Fibroblast of gingiva (primary cell): ENCODE measurements at places on chromosomes 16 and 17.

- DNase-seq, result peak; percentile 93
Measured at GRCh38 chr17:17561408-17562145, 29.9 kb downstream of the PEMT start.

DNA sequence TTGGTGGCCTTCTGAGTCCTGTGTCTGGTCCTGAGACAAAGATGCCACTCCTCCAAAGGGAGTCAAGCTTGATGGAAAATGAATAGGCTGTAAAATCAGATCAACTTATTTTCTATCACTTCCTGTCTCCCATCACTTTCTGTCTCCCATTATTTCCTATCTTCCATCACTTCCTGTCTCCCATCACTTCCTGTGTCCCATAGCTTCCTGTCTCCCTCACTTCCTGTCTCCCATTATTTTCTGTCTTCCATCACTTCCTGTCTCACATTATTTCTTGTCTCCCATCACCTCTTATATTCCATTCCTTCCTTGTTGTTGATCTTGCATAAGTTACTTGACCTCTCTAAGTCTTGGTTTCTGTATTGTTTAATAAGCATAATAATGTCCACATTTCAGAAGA is 418.5 kb upstream of the EEF2KMT start:
- no peak for DNase-seq

- no peak for DNase-seq
Measured at GRCh38 chr16:48950184-48950583, 331.5 kb downstream of the CBLN1 start.

- DNase-seq, result peak; percentile 16
Measured at GRCh38 chr16:4019371-4019791, 96.9 kb downstream of the ADCY9 start.

DNA sequence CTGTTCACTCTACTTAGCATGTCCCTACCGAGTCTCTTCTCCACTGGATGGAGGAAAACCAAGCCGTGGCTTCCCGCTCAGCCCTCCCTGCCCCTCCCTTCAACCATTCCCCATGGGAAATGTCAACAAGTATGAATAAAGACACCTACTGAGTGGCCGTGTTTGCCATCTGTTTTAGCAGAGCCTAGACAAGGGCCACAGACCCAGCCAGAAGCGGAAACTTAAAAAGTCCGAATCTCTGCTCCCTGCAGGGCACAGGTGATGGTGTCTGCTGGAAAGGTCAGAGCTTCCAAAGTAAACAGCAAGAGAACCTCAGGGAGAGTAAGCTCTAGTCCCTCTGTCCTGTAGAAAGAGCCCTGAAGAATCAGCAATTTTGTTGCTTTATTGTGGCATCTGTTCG is 2.8 kb upstream of the LPCAT2 start:
- no peak for DNase-seq

DNA sequence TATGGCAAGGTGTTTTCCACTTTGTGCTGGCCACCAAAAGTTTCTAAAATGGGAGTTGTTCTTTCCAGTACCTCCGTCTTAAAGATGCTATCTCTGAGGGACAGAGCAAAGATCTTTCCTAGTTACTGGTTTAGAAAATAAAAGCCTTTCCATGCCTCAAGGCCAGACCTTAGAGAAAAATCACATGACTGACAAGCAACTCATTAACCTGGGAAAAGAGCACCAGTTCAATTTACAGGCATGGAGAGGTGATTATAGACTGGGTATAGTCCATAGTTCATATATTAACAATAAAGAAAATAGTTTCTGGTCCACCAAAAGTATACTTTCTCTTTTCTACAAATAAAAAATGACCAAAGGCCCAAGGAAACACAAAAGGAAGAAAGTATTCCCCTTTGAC is 230.7 kb downstream of the TOX3 start:
- DNase-seq, result no peak

DNA sequence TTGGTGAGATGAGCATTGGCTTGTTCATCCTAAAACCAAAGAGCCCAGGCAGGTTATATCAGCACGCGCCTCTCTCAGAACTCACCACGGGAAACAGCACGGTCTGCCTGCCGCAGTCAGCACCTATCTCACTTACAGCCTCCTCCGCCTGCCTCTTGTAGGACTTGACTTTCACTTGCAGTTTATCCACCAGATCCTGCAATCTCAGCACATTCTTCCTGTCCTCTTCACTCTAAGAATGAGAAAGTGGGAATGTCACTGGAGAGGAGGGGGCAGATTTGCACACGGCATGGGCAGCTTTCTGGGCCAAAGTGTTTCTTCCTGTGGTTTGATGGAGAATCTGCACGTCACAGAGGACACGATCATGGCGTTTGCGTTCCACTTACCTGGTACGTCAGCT is 27.4 kb downstream of the MYH3 start:
- DNase-seq, result no peak

GRCh38 chr17:57588086-57588485 is 157.0 kb downstream of the CCDC182 start:
- DNase-seq, result no peak

DNA sequence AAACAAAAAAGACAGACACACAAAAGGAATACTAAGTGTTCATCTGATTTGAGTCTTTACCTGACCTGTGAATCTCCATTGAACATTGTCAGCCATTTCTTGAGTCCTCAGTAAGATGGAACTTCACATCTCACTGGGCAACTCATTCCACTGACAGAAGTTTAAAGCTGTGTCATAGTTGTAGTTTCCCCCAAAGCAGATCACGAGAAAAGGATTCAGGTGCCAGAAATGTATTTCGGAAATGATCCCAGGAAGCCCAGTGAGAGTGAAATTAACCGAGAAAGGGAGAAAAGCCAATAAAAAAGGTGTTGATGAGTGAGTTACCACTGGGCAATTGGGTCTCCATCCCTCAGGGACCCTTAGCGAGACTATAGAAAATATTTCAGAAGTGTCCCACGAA is 6.5 kb downstream of the CHD9 start:
- no peak for DNase-seq

GRCh38 chr17:33142705-33143299 is 150.3 kb downstream of the ASIC2 start:
- DNase-seq, result no peak

GRCh38 chr17:53119773-53120172 is 703.0 kb upstream of the KIF2B start:
- DNase-seq, result no peak
